ENCODE measurements at places on chromosomes 13 and 19.

DNA sequence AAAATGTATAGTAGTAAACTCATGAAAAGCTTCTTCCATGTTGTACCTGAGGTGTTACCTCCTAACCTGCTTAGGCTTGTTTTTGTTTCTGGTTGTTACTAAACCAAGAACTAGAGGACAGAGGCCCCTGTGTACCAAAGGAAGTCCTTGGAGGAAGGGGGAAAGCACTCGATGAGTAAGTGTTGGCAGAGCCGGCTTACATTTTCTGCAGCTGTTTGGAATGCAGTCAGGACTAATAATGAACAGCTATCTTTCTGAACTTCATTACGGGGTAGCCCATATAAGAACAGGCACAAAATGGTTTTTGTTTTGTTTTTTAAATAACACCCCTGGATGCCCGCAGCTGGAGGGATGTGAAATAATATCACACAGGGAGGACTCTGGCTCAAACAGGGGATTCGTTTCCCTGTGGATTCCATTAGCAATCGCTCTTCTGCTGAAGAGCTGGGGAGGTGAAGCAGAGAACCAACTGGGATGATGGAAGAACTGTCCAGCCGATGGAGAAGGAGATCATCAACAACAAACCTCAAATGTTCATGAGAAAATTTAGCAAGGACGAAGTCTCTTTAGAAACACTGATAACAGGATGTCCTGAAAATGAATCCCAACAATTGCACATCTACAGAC, 214.2 kb upstream of the MAB21L1 start:
- DNase-seq: no peak

DNA sequence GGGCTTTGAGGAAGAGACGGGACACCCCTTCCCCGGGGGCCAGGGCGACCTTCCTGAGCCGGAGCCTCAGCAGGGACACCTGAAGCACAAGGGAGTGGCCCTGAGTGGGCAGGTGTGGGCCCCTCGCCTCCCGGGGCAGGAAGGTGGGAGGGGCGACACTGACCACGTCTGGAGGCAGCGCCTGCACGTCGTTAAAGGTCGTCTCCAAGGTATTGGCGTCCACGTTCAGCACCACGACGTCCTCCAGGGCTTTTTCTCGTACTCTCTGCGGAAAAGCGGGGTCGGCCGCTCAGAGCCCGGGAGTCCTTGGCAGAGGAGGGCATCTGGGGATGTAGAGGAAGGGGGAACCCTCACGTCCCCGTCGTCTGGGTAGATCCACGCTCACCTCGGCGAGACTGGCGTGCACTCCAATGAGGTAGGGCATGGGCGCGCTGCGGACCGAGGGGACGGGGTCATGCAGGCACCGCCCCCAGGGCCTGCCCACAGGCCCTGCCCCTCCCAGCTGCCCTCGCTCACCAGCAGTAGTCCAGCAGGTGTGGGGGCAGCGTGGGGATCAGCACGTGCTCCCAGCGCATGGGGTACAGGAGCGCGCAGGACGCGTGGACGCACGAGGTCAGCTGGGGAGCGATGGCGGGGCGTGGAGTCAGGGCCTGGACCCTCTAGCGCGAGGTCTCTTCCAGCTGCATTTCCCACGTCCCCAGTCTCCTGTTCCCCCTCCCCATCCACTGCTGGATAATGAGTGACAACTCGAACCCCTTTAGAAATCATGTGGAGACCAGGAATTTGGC, 6.1 kb downstream of the DENND1C start:
- DNase-seq: no peak

GRCh38 chr19:8143041-8143440, 6.4 kb downstream of the FBN3 start:
- DNase-seq: no peak

DNA sequence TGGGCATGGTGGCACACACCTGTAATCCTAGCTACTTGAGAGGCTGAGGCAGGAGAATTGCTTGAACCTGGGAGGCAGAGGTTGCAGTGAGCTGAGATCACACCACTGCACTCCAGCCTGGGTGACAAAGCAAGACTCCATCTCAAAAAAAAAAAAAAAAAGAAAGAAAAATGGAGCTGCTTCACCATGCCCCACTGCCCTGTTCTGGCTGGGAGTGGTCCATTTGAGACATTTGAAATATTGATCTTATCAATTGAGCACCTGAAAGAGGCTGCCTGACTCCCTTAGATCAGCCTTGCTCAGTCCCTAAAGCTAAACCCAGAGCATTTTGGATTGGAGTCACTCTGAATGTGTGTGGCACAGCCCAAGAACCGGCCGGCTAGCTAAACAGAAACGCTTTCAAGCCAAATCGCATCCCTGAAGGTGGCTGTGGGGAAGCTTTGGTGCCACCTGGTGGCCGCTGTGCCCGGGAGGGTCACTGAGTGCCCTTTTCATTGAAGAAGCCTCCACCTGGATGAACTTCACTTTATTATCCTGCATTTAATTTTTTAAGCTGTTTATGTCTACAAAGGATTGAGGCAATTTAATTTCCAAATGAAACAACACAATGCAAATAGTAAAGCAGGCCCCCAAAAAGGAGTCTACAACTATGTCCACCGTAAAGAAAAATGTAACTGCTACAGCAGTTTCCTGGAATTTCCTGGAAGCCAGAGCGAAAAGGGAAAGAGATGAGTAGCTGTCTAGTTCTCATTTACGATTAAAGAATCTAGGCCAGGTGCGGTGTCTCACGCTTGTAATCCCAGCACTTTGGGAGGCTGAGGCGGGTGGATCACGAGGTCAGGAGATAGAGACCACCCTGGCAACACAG, 53.1 kb upstream of the SERPINE3 start:
- DNase-seq: peak; percentile 65

DNA sequence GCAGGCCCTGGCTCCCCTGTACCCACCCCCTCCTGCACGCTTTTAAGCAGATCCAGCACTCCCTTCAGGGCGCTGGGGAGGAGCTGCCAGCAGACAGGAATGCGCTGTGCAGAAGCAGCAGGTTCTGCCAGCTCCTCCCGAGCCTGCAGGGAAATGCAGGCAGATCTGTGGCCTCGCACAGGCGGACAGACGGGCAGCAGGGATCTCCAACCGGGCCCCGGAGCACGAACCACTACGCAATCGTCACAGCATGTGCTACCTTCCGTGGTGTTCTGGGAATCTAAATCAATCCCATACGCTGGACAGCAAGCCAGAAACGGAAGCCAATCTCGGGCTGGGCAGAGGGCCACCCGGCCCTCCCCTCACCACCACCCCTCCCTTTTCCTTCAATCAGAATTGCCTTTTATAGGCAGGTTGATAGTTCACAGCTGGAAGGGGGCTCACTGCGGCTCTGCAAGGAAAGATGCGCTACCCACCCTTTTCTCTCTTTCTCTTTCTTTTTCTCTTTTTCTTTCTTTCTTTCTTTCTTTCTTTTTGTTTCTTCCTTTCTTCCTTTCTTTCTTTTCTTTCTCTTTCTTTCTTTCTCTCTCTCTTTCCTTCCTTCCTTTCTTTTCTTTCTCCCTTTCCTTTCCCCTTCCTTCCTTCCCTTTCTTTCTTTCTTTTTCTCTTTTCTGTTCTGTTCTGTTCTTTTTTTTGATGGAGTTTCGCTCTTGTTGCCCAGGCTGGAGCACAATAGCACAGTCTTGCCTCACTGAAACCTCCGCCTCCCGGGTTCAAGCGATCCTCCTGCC, 99.9 kb downstream of the GNG7 start:
- DNase-seq: no peak

DNA sequence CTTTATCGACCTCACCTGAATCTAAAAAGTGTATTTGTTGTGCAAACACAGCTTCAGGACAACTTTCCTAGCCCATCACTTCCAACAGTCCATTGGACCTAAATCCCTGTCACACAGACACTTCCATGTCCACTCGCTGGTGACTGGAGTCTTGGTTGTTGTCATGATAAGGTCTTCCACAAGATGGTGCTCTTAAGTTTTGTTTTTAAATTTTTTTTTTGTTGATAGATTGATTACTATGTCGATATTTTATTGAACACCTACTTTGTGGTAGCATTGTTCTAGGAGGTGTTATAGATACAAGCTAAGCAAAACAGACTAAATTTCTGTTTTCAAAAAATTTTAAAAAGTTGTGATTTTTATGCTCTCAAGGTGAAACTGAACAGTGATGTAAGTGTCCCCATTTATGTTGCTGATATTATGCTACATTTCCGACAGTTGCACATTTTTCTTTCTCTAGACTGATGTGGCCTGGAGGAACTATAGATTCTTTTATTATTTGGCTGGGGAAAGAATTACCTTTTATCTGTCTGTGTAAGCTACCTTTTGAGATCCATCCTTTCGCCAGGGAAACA, 8.1 kb upstream of the ERICH6B start:
- peak; percentile 21 for DNase-seq

DNA sequence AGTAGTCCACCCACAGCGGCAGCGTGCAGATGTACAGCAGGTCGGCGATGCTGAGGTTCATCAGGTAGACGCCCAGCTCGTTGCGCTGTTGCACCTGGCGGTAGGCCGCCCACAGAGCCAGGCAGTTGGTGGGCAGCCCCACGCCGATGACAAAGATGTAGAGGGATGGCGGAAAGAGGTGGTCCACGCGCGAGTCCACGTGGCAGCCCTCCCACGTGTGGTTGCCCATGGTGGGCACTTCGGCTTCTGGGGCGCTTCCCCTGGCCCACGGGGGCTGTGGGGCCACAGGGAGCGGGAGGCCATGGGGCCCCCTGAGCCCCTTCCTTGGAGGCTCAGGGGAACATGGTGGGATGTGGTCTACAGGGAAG, 7.0 kb upstream of the OPA3 start:
- DNase-seq: no peak

GRCh38 chr13:77409412-77409811, 82.5 kb upstream of the MYCBP2 start:
- no peak for DNase-seq

GRCh38 chr19:5052515-5052914, 83.6 kb downstream of the KDM4B start:
- DNase-seq: no peak

DNA sequence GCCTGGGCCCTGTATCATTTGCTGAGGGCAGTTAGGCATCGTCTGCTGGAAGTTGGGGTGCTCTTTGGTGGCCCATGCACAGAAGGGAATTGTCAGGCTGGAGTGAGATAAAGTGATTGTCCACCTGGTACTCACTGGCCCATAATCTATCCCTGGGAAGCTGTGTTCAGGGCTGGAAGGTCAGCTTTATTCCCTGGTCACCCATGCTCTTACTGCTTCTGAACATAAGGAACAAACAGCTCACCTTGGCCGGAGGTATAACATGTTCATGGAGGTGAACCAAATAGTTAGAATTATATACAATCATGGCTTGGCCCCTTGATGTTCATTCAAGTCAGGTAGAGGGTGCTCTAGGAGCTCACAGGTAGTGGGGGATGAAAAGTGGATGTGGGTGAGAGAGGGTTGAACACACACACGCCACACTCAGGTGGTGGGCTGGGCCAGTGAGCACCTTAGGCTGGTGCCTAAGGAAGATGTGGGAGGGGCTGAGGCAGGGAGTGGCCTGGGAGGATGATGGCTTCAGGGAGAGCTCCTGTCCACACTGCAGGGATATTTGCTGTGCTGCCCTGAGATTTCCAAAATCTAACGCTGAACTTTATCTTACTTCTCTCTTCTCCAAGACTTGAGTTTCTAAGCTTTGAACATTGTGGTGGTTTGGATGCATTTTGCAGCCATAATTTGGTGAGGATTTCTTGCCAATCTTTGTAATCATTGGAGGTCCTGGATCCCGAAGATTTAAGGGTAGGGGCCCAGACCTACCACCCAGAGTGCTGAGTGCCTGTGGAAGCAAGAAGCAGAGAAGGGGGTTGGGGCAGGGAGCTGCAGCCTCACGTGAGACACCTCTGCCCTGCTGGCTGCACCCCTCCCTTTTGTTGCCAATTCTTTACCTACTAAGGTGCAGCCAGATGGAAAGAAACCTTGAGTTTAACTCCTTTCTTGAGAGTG, 420.6 kb downstream of the ZNF536 start:
- DNase-seq: no peak
